Stimulated activated CD8-positive, alpha-beta memory T cell treated with anti-CD3 and anti-CD28 coated beads, Interleukin-7, amount 100 ng/mL, for 1 hour (primary cell): ENCODE measurements at places on chromosomes 5 and 9.

DNA sequence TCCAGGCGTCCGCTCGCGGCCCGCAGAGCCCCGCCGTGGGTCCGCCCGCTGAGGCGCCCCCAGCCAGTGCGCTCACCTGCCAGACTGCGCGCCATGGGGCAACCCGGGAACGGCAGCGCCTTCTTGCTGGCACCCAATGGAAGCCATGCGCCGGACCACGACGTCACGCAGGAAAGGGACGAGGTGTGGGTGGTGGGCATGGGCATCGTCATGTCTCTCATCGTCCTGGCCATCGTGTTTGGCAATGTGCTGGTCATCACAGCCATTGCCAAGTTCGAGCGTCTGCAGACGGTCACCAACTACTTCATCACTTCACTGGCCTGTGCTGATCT, 294 bp downstream of the ADRB2 start:
- no peak for DNase-seq

- DNase-seq: no peak
Observed at GRCh38 chr5:62682059-62682458, 103.4 kb downstream of the LRRC70 start.

DNA sequence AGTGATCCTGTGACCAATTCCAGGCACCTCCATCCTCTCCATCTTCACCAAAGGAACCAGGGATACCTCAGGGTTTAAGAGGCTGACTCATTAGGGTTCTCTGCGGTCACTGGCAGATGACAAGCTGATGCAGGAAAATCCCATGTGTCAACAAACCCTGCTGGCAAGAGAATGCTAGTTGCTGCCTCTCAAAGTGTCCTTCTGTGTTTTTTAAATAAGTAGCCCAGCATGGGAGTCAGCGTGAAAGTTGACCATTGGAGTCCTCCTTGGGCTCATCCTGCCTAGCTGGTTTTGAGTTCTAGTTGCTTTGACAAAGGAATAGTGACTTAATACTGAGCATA, 200.2 kb downstream of the SLIT3 start:
- DNase-seq: no peak

- DNase-seq: no peak
Observed at GRCh38 chr9:93161786-93162562, 22.0 kb upstream of the WNK2 start.

DNA sequence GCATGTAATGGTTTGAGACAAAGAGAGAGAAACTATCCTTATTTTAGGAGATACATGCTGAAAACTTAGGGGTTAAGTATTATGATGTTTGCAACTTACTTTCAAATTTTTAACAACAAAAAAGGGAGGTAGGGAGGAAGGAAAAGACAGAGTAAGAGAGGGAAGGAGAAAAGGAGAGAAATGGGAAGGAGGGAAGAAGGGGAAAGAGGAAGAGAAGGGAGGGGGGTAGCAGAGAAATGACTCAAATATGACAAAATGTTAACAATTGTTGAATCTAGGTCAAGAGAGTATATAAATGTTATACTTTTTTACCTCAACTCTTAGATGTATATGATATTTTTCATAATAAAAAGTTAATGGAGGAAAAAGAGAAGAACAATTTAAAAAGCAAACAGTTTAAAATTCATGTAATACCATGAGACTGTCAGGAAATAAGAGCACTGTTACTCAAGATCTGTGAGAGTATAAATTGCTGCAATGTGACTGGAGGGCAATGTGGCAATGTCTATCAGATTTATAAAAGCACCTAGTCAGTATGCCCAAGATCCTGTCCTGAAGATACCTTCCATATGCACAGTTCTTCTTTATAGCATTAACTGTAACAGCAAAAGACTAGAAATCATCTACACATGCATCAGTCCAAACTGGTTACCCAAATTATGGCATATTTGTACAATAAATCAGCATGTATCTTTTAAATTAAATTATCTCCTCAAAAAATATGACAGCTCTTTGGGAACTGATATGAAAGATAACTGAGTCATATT, 16.3 kb downstream of the FBXW11 start:
- DNase-seq: no peak

GRCh38 chr9:13427587-13427986, 148.1 kb upstream of the MPDZ start:
- no peak for DNase-seq

- no peak for DNase-seq
Observed at GRCh38 chr5:15943487-15943886, 236.1 kb downstream of the MARCHF11 start.

DNA sequence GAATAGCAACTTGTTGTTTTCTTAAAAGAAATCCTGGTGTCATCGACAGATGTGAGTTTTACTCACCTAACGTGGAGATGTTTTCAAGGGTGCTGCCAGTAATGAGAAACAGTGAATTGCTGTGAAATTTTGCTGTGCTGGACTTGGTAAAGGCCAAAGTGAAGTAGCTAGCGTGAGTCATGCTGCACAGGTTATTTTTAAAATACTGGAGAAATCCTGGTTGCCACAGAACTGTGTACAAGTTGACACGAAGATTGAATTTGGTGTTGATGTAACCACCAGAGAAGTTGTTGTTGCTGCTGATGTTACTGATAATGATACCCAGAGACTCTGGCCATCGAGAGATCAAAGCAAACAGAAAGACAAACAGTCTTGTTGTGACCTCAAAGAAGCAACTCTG, 187.9 kb upstream of the NFIL3 start:
- DNase-seq: no peak

GRCh38 chr5:64876203-64876602, 107.5 kb downstream of the CWC27 start:
- DNase-seq: no peak

DNA sequence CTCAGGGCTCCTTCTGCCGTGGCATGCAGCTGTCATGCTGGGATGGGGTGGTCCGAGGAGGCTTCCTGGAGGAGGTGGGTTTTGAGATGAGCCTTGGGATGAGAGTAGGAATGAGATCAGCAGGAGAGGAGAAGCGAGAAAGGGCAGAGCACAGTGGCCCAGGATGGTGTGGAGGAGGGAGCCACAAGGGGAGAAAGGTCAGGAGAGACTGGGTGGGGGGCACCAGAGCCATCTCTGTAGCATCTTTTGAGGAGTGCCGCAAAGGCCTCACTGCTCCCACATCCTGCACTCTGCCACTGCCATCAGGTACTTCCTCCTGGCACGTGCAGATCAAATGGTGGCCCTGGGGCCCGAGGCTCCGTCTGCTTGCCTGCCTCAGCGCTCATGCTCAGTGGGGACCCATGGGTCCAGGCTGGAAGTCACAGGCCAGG, 150.2 kb downstream of the MACROH2A1 start:
- DNase-seq: no peak

- no peak for DNase-seq
Observed at GRCh38 chr5:149747833-149748366, 17.8 kb downstream of the PPARGC1B start.

DNA sequence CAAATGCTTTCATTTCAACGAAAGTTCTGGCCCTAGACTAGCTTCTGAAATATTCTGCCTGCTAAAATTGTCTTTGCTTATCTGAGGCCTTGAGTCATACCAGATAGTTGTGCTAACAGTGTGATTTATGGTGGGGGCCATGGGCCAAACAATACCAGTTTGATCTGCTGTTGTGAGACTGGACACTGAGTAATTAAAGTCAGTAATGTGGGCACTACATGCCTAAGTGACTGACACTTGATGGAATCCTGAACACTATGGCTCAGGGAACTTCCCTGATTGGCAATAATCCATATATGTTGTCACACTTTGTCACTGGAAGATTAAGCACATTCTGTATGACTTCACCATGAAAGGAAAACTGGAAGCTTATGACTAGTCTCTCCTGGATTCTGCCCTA, 127.6 kb upstream of the CYLC2 start:
- DNase-seq: no peak

- DNase-seq: no peak
Observed at GRCh38 chr5:139788294-139788910, 7.2 kb upstream of the PSD2 start.
